ENCODE measurements at places on chromosomes 3 and 15. TPM values are rescaled to one million over a fixed set of nuclear protein-coding genes. Genes with fewer than 3 reads are reported as not detected.

Gene USP13
- 4.0 TPM for polyA plus RNA-seq

Gene WDR93
- polyA plus RNA-seq: not detected

Gene FILIP1L
- polyA plus RNA-seq: 3.8 TPM

Gene TGM5
- polyA plus RNA-seq: 8.3 TPM

Gene WDR49
- not detected for polyA plus RNA-seq

Gene PPARG
- not detected for polyA plus RNA-seq

Gene PP2D1
- polyA plus RNA-seq: not detected

Gene GOLGA6D
- not detected for polyA plus RNA-seq

Gene GRIP2
- not detected for polyA plus RNA-seq

Gene OCA2
- not detected for polyA plus RNA-seq

Gene AQP9
- polyA plus RNA-seq: 0.17 TPM

Gene SLC9C1
- polyA plus RNA-seq: not detected

Gene TLNRD1
- 5.4 TPM for polyA plus RNA-seq

Gene FOXL2NB
- polyA plus RNA-seq: not detected

Gene CHRNB4
- polyA plus RNA-seq: not detected

Gene CRYGS
- 0.73 TPM for polyA plus RNA-seq

Gene LIPH
- 4.2 TPM for polyA plus RNA-seq

Gene SGO1
- polyA plus RNA-seq: 43.3 TPM

Gene RBP2
- polyA plus RNA-seq: not detected

Gene CHL1
- polyA plus RNA-seq: 0.71 TPM

Gene BCL2A1
- polyA plus RNA-seq: 181 TPM

Gene PCCB
- polyA plus RNA-seq: 100 TPM

Gene STRIT1
- not detected for polyA plus RNA-seq

Gene ARPP21
- not detected for polyA plus RNA-seq

Gene CYP8B1
- polyA plus RNA-seq: not detected

Gene NMNAT3
- polyA plus RNA-seq: 0.11 TPM

Gene ABHD6
- polyA plus RNA-seq: 5.1 TPM

Gene TRH
- not detected for polyA plus RNA-seq

Gene GRK7
- polyA plus RNA-seq: not detected

Gene CACNA2D3
- not detected for polyA plus RNA-seq

Gene PRRT3
- 8.5 TPM for polyA plus RNA-seq

Gene HRG
- polyA plus RNA-seq: not detected

Gene ILDR1
- polyA plus RNA-seq: 6.6 TPM

Gene NAA50
- polyA plus RNA-seq: 198 TPM

Gene HMCES
- polyA plus RNA-seq: 45.3 TPM

Gene SPESP1
- polyA plus RNA-seq: not detected

Gene CPNE9
- polyA plus RNA-seq: not detected

Gene NR2F2
- 1.8 TPM for polyA plus RNA-seq

Gene HCLS1
- polyA plus RNA-seq: 303 TPM

Gene HOMER2
- polyA plus RNA-seq: 2.2 TPM

Gene DAZL
- 0.40 TPM for polyA plus RNA-seq

Gene GADL1
- not detected for polyA plus RNA-seq

Gene PLCB2
- 7.3 TPM for polyA plus RNA-seq

Gene DHFR2
- 3.5 TPM for polyA plus RNA-seq

Gene RPL32
- 1,683 TPM for polyA plus RNA-seq

Gene IL5RA
- polyA plus RNA-seq: 0.13 TPM

Gene TRIM42
- not detected for polyA plus RNA-seq

Gene ATP13A5
- not detected for polyA plus RNA-seq

Gene ATP10A
- 0.04 TPM for polyA plus RNA-seq

Gene ST3GAL6
- polyA plus RNA-seq: 37.1 TPM

Gene ADPGK
- polyA plus RNA-seq: 49.8 TPM

Gene HIGD2B
- not detected for polyA plus RNA-seq

Gene GOLGA8G
- not detected for polyA plus RNA-seq

Gene PRSS50
- 0.05 TPM for polyA plus RNA-seq

Gene NDN
- not detected for polyA plus RNA-seq

Gene ZPLD1
- polyA plus RNA-seq: not detected

Gene CFAP100
- polyA plus RNA-seq: not detected

Gene CTXN2
- polyA plus RNA-seq: not detected

Gene MED12L
- 0.09 TPM for polyA plus RNA-seq
